ENCODE measurements at places on chromosomes 7 and 10.

DNA sequence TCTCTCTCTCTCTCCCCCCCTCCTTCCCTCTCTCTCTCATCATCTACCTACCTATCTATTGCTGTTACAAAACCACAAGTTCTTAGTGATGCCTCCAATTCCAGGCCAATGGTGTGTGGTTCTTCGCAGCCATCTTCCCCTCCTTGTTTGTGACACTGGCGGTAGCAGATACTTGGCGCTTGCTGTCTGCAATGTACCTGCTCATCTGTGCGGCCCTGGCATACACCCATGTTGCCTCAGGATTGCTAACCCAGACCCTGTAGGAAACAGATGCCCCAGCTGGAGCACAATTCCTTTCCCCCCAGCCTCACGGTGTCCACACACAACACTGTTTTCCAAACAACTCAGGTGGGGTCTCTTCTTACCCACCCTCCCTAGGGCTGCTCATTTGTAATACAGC is 13.6 kb upstream of the DPYSL4 start:
- no peak for DNase-seq

DNA sequence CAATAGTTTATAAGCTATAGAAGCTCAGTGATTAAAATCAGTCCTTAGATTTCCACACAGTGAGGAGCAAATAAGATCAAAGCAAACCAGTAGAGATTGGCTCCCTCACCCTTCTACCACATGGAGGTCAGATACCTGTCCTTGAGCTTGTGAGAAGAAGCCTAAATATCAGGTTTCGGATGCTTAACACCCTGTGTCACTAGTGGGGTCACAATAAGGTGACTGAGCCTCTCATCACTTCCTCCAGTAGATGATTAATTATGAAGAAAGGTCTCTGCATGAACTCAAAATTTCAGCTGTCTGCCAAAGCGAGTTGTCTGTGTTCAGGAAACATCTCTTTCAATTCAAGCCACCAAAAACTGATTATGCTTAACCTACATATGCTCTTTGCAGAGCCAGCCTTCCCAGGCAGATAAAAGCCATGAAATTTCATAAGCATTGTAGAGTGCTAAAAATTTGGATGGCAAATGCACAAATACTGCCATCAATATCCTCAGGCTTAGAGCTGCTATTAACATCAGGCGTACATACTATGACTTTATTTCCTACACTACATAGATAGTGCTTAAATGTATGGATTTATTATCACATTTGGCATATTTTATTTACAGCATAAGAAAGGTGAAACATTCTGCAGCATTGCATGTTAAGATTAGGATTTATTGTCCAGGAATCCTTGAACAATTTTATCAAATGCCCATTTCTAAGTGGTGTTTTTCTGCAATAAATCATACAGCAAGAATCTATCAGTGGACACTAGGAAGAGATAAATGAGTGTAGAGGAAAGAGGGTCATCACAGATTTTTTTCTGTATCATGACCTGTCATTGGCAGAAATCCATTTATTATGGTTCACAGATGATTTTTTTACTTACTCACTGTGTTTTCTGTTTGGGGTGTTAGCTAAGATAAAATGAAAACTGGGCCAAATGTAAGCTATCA is 285.1 kb upstream of the SP8 start:
- DNase-seq: no peak

DNA sequence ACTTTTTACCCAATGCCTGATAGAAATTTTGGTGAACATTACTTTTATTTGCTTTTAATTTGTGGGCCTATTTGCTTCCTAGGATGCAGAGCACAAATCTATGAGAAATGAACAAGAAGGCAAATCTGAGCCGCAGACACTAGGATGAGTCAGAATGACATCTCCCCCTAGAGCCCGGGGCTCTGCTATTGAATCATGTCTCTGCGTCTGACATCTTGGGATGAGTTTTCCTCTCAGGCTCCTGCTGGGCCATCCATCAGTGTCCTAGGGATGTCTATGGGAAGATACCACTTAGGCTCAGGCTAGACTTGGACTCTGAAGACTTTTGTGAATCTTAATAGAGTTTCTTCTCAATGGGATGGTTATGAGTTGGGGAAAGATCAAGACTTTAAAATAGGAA is 157.3 kb upstream of the MTPN start:
- no peak for DNase-seq

DNA sequence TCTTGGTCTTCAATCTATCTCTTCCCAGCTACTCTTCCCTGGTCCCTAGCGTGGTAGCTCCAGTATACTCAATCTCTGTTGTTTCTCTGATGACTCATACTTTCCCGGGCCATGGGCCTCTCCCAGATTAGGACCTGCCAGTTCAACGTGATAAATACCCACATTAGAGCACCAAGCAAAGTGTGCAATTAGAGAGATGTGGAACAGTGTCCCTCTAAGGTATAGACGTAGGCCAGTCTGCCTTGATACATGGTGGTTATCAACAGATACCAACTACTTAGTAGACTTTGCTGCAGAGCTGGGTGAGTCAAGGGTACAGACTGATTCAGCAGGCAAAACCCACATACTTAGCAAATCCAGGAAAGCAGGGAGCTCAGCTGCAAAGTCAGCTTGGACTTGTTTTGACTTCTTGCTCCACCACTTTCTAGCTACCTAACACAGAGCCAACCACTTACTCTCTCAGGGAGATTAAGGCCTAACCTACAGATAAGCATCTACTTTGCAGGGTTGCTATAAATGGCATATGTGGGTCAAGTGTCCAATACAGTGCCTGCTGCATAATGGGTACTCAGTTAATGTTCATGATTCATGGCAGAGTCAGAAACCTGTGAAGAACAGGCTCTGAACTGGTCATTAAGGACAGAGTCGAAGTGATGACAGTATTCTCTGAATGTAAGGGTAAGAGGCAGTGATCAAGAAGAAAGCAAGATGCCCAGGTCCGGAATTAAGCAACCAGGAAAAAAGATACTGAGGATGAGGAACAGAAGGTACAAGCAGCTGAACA is 176.1 kb downstream of the CHN2 start:
- no peak for DNase-seq

DNA sequence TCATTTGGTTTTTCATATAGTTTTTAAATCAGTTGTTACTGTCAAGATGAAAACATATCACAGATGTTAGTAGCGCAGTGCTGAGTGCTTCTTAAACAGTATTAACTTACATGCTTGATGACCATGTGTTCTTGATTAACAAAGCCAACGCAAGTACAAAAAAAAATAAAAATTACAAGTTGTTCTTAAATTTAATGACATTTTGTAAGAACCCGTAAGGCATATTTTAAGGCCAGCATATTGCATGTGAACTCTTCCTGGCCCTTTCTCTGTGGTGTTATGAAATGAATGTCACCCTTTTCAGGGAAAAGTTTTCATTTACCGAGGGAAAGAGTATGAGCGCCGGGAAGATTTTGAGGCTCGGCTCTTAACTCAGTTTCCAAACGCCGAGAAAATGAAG is 140.4 kb upstream of the NPS start:
- DNase-seq: no peak

GRCh38 chr7:48511080-48511479 is 339.8 kb downstream of the ABCA13 start:
- no peak for DNase-seq

GRCh38 chr7:77550586-77550985 is 13.5 kb downstream of the PTPN12 start:
- no peak for DNase-seq

DNA sequence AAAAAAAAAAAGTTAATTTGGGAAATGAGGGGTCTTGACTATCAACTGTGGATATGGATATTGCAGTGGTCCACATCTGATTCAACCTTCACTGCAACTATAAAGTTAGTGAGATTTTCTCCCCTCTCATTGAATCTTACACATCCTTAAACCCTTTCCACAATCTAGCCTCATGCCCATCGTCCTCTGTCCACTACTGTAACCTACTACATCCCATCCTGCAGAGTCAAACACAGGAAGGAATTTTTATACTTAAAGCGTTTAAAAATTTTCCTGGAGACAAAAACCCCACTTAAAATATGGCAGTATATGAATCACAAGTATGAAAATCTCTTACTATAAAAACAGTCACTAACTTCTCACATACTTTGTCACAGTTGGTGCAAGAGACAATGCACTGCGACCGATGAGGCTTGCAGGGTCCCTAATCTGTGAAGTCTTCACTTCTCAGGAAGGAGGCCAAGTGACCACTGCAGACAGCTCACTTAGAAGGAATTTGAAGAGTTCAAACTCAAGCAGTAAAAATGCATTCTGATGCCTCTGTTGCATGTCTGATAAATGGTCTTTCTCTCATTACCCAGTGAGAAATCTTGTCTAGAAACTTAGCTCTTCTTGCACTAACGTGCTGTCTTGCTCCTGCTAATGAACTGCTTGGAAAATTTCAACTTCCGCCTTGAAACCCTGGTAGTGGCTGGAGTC is 50.3 kb upstream of the ST8SIA6 start:
- DNase-seq: no peak

GRCh38 chr7:16343612-16344011 is 77.7 kb downstream of the CRPPA start:
- no peak for DNase-seq

GRCh38 chr10:22742678-22743077 is 28.3 kb upstream of the PIP4K2A start:
- no peak for DNase-seq

DNA sequence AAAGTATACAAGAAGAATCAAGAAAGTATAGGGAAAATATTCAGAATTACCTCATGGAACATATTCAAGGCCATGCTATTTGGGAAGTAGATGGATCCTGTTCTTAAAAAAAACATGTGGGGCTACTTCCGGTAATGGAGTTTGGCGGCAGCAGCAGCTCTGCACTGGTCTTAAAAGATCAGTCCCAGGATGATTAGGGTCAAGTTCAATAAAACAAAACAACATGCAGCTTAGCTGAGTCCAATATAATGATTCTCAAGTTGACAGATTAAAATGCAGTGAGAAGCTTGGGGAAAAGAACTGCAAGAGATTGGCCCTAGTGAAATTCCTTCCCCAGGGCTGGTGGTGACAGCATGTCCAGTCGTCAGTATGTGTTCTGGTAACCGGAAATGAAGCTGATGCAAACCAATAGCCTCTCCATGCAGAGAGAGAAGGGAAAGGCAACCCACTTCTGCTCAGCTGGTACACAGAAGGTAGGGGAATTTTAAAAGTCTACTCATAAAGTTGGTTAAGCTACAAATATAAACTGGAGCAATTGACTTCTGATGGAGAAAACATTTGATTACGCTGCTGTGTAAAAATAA is 305.1 kb upstream of the IMMP2L start:
- DNase-seq: no peak

- DNase-seq: no peak
These were observed 169.9 kb upstream of the ASAH2 start for GRCh38 chr10:50421026-50421719.

GRCh38 chr10:126504761-126505112 is 116.5 kb upstream of the ADAM12 start:
- DNase-seq: no peak

- no peak for DNase-seq
These were observed 14.0 kb downstream of the AKR1B1 start for GRCh38 chr7:134444961-134445315.

GRCh38 chr10:70970830-70971229 is 82.5 kb upstream of the PCBD1 start:
- DNase-seq: no peak

- DNase-seq: no peak
These were observed 31.4 kb downstream of the ADRB1 start for GRCh38 chr10:114075093-114075492.

DNA sequence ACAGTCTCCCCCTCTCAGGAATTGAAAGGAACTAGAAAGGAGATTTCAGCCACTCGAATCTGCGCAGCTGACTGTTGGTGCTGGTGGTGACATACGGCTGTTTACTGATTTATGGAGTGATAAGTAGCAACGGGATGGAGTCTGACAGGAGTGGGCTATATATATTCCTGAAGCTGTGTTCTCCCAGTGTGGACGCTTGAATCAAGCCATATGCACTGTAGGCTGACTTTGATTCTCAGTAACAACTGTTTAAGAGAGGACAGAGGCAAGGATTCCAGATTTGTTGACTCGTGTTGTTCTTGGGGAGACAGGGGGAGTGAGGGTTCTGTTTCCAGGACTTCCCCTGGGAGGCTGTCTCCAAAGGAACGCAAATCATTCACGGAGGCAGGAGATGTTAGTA is 260.1 kb upstream of the AUTS2 start:
- no peak for DNase-seq

- DNase-seq: no peak
These were observed 24.0 kb downstream of the COL26A1 start for GRCh38 chr7:101386558-101387231.

Data from activated T-cell treated with anti-CD3 and anti-CD28 coated beads for 24 hours (primary cell).